Left cardiac atrium (tissue), 4 donors: ENCODE measurements at places on chromosomes 3 and 15. TPM values are rescaled to one million over a fixed set of nuclear protein-coding genes. Genes with fewer than 3 reads are reported as not detected.

DNA sequence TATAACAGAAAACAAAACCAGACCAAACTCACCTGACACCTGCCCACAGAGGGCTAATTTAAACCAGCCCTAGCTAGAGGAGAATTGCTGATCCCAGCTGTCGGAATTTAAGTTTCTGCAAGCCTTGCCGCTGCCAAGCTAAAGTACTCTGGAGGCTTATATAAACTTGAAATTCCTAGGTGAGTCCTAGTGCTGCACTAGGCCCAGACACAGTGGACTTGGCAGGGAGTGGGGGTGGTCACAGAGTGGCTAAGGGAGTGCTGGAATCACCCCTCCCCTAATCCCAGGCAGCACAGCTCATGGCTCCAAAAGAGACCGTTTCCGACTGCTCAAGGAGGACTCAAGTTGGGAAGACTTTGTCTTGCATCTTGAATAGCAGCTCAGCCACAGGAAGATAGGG, 17.6 kb downstream of the TMCO5A start:
- no peak for DNase-seq

Gene SAMMSON
- total RNA-seq: not detected

DNA sequence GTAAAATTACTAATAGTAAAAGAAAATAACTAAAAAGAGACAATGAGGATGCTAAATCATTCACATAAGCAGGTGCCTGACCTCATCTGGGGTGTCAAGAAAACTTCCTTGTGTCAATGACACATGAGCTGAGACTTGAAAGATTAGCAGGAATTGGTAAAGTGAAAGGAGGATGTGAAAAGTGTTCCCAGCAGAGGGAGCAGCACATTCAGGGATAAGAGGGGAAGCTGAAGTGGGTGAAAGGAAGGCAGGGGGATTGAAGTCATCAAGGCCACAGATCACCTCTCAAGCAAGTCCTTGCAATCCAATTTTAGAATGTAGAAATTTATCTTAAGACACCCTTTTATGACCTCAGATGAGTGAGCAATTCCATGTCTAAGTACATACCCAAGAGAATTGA, 60.2 kb upstream of the ACP3 start:
- no peak for DNase-seq

GRCh38 chr15:51965691-51966090, 5.9 kb downstream of the LEO1 start:
- no peak for DNase-seq

DNA sequence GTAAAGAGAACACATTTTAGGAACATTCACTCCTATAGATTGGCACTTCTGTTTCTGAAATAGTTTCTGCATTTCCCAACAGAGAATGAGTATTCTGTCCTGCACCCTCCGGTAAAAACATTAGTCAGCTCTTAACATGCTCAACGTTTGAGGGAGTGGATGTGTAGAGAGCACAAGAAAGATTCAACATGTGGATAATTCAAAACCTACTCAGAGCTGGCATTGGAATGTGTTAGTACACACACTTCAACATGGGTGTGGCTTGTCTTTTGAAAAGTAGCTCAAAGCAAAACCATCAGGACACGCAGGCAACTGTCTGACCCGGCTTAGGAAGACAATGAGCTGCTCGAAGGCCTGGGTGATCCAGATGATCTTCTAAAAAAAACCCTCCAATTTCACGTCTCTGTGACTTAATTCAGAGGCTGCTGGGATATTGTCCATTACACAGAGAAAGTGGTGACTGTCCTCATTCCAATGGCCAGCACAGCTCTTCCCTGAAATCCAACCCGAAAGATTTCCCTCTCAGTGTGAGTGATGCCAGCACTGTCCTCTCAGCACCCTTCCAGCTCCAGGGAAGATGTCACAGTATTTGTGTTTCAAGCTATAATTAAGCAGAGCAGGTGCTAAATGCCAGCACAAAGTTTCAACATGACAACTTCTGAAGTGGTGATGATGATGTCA, 18.1 kb downstream of the FBN1 start:
- peak; percentile 34 for DNase-seq

- no peak for DNase-seq
Observed at GRCh38 chr3:129727707-129728106, 121.2 kb upstream of the PLXND1 start.

DNA sequence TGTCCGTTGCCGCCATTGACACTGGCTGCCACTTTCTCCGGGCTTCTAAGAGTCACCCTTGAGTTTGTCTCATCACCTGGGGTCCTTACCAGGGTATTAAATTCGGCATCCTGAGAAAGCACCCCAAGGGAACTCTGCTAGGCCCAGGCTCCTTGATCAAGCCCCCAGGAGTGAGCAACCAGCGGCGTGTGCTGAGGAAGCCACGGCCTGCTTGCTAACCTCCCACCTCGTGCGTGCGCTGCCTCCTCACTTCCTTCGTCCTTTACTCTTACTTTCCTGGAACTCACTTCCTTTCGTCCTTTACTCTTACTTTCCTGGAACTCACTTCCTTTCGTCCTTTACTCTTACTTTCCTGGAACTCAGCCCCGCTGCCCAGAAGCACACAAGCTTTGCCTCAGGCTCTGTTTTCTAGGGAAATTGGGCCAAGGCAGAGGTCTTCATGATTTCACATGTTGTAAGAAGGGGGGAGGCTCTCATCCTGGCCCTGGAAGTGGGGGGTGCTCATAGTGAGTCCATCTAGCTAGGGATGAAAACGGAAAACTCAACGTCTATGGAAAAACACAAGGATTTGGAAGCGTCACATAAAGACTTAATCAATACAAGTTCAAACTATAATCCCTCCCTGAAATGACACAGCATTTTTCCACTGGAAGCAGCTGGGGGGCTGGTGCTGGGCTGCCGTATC, 36.7 kb upstream of the BDH1 start:
- DNase-seq: no peak

Gene CFAP20DC
- total RNA-seq: 0.08 TPM

- no peak for DNase-seq
Observed at GRCh38 chr3:171333784-171334464, 126.3 kb downstream of the TNIK start.

DNA sequence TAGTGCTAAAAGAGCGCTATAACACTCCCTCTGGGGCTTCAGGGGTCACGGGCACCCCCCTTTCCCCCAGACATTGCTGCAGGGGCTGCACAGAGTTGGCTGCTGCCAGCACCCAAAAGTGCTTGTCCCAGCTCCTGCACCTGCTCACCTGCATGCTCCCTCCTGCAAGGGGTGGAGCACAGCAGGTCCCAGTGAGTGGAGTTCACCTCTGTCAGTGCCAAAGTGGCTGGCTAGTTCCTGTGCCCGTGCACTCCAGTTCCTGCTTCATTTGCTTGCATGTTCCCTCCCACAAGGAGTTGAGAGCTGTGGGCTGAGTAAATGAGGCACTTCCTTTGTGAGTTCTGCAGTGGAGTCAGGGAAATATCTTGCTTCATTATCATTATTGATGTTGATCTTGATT, 476.9 kb downstream of the SQOR start:
- no peak for DNase-seq

DNA sequence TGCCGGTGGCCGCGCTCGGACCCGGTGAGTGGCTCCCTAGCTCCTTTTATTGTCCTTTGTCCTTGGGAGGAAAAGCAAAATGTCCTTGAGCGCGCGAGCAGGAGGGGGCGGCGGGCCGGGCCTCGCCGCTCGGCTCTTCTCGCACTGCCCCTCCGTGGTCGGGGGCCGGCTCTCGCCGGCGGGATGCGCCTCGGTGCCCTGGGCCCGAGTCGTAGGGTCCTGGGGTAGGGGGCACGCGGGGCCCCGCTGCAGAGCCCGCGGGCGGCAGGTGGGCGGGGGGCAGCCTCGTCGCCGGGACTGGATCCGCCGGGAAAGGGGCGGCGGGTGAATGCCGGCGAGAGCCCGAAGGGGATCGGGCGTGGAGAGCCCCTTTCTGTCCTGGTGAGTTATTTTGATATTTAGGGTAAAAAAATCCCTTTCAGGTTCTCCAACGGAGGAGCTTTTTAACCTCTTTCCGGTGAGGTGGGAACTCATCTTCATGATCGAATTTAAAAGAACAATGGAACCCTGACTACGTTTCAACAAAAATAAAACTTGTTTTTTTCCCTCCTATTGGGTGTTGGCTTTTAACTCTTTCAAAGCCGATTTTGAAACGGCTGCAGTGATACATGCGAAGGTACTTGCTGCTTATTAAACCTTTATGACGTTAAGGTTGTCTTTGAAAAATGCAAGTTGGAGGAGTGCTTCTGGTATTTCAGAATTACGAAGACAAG, 16.8 kb upstream of the CHD2 start:
- DNase-seq: peak; percentile 48

DNA sequence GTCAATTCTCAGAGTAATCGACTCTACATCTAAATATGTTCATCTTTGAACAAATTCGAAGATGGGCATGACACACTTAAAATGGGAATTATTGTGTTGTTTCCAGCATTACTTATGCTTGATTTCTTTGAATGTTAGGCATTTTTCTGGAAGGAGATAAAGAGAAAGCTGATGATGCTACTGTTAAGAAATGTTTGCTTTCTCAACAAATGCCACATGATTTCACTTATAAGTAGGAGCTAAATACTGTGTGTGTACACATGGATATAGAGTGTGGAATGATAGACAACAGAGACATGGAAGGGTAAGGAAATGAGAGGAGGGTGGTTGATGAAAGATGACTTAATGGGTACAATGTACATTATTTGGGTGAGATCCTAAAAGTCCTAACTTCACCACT, 400.9 kb downstream of the TBL1XR1 start:
- DNase-seq: no peak

DNA sequence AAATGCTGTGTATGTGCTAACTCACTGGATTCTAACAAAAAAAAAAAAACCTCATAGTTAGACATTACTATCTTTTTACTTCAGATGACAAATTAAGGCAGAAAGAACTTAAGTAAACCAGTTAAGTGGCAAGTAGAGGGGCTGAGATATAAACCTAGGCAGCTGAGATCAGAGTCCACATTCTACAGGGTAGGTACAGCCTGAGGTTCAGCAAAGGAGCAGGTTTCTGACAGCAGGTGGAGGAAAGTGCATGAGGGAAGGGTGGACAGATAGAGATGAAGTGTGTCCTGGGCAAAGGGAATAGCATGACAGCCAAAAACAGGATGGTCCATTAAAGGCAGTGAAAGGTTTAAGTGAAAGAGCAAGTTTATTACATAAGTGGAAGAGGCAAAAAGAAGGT, 329.2 kb downstream of the ULK4 start:
- no peak for DNase-seq

DNA sequence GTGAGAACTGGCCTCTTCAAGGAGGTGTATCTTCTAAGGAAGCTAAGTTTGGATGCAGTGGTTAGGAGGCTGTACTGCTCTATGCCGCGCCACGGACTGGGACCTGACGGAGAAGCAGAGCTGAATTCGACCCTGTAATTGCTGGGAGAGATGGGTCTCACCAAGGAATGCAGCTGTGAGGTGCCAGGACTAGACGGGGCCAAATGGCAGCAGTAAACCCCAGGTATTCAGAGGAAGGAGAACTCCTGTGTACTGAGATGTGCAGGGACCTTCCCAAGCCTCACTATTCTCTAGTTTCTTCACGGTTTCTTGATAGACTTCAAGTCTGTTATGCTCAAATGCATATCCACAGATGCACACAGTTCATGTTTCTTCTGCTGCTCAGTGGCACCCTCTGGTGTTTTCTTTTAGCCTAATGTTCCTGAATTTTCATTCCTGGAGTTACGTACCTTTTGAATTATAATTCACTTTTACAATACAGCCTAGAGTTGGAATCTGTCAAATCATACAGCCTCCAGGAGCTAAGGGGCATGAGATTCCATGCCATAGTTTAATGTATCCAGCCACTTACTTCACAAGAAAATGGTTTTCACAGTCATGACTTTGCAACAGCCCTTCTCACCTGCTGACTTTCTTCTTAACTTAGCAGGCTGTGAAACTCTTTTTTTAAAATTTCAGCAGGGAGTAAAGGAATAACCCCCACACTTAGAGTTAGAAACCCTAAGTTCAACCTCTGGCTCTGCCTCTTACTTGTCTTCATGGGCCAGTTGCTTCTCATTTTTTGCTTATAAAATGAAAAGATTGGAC, 61.8 kb downstream of the GLDN start:
- DNase-seq: no peak
